ENCODE measurements at places on chromosomes 5 and 9.

DNA sequence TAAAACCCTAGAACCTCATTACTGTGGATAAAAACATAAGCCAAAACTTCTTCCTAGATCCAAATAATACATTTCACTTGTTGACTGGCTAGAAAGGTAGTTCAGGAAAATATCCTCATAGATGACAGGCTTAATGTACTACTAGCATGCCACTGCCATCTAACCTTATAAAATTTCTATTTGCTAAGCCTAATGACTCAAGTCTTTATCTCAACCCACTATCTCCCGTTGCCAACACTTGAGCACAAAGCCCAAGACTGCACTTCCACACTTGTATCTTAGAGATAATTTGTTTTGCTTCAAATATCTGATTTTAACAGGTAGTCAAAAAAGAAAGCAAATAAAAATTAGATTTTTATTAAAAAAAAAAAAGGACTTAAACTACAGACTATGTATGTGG, 42.7 kb downstream of the FBXL17 start:
- DNase-seq = no peak

- no peak for DNase-seq
Measured at GRCh38 chr9:134700636-134701350, 59.2 kb downstream of the COL5A1 start.

DNA sequence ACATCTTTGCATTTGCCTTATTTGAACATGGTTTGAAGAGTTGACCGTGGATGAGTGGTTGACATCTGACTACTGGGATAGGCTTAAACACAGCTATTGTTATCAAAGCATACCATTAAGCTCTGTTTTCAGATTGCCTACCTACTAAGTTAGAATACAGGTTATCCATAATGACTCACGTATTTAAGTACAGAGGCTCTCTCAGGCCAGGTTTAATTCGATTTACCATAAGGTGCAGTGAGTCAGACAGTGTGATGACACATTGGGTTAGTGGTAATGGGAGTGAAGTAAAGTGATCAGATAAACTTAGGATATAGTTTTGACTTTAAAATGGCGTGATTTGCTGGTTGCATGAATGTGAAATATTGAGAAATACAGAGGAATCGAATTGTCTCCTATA, 732.0 kb upstream of the CTNND2 start:
- DNase-seq = no peak

DNA sequence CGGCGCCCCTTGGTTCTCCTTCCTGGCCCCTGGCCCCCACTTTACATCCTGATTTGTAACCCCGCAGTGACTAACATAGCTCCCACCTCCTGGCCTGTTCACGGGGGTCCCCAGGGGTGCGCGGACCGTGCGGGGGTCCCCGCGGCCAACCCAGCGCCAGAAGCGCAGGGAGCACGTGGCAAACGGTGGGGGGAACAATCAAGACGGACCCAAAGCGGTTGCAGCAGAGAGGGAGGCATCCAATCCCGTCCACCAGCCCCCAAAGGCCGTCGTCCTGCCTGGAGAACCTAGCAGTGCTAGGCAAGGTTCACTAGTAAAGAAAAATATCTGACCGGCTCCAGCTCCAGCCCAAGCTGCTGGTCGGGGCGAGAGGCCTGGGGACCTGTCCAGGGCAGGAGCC, 201.5 kb downstream of the AUH start:
- no peak for DNase-seq

DNA sequence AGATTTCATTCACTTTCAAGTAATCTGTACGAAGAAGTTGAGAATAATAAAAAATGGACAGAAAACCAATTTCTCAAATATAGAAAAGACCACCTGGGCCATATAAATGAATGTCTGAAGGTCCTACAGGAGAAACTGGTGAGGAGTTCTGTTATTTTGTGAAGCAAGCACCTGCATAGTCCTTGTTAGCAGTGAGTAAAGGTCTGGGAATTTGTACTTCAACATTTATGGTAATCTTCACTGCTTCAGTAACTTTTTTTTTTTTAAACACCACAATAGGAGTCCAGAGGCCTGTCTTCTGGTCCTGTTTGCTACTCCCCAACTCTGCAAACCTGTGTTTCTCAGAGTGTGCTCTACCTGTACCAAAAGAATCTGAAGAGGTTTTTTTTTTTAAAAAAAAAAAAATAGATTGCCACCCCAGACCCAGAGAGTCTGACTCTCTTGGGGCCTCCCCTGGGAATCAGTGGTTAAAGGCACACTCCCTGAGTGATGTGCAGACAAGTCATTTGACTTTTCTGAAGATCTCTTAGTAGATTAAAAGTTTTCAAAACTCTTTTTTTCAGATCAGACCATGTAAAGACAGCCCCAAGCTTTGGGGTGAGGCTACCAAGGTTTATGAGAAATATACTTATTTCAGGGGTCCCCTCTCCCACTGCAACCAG, 55.5 kb downstream of the FAM81B start:
- no peak for DNase-seq

GRCh38 chr5:73204733-73205132, 31.7 kb downstream of the TMEM174 start:
- peak; percentile 46 for DNase-seq

- DNase-seq = no peak
Measured at GRCh38 chr9:73611032-73611431, 459.4 kb downstream of the ANXA1 start.

GRCh38 chr5:7868427-7868772, 431 bp downstream of the FASTKD3 start:
- peak; percentile 46 for DNase-seq

GRCh38 chr9:95463148-95464060, 53.4 kb downstream of the PTCH1 start:
- no peak for DNase-seq

- no peak for DNase-seq
Measured at GRCh38 chr9:129586685-129587084, 34.2 kb downstream of the C9orf50 start.

DNA sequence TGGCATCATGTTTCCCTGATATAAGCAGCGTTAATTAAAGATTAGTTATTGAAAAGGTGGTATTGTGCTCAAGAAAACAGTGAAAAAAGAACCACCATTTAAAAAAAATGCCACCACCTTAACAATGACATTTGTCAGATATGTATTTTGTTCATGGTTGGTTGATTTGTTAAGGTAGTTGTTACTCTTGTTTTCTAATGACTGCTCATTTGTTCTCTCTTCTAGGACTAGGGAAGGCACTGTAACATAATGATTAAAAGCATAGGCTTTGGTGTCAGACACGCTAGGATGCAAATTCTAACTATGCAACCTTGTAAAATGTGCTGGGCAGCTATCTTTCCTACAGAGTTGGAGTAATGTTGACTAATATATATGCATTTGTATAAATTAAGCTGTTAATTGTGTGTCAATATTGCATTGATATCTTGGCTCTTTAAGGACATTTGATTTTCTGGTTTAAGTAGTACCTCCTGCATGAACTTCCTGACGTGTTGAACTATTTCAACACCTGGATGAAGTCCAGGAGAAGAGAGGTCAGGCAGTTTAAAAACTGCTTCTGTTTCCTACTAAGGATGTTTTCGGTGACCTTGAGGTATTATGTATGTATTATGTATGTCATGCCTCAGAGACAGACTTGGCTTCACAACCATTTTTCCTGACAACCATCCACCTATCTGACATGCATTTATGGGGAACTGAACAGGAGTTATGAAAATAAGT, 77.8 kb downstream of the MUSK start:
- DNase-seq = no peak

DNA sequence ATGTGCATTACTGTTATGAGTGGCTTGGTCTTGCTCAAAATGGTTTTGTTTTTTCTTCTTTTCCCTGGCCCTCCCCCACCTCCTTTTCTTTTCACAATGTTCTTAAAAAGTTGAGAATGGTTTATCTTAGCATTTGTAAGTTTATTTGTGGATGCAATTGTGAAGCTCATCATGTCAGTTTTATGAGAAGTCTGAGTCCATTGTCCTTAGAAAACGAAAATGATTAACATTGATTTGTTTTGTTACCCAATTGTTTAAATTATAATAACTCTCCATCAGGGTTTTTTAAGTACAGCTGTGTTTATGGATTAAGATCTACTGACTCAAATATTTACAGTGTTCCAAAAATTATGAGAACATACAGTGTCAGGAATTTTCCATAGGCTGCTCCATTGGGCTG, 511.3 kb upstream of the PAPPA start:
- no peak for DNase-seq

GRCh38 chr9:76394195-76394959, at the start of gene RFK:
Gene RFK, minus strand, starts transcription at chr9:76394426. Its CDS starts 255 bp downstream, at chr9:76394171.
- DNase-seq = peak; percentile 89

GRCh38 chr9:109020581-109021511, 7.5 kb upstream of the CTNNAL1 start:
- no peak for DNase-seq

DNA sequence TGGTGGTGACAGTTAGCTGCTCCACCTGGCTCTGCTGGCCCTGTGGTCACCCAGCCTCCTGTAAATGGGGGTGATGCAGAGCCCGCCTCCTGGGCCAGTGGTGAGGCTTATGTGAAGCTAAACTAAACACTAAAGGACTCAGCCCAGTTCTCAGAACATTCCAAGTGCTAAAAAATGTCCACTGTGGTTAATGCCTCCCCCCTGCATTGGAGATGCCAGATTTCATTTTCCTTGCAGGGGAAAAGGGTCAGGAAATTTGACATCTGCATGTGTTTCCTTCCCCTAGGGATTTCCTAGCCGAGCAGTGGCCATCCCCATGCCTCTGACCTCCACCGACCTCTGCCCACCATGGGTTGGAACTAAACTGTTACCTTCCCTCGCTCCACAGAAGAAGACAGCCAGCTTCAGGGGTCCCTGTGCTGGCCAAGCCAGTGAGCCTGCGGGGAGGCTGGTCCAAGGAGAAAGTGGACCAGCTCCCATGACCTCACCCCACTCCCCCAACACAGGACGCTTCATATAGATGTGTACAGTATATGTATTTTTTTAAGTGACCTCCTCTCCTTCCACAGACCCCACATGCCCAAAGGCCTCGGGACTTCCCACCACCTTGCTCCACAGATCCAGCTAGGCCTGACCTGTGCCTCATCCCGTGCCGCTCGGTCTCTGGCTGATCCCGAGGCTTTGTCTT, 13.0 kb downstream of the CD74 start:
- DNase-seq = no peak

- no peak for DNase-seq
Measured at GRCh38 chr5:1568201-1568979, 44.6 kb upstream of the LPCAT1 start.

- DNase-seq = no peak
Measured at GRCh38 chr5:40906351-40906751, 2.9 kb upstream of the C7 start.

- no peak for DNase-seq
Measured at GRCh38 chr5:31630931-31631330, 8.0 kb upstream of the PDZD2 start.

GRCh38 chr5:389891-390622, 52.9 kb upstream of the EXOC3 start:
- DNase-seq = no peak

DNA sequence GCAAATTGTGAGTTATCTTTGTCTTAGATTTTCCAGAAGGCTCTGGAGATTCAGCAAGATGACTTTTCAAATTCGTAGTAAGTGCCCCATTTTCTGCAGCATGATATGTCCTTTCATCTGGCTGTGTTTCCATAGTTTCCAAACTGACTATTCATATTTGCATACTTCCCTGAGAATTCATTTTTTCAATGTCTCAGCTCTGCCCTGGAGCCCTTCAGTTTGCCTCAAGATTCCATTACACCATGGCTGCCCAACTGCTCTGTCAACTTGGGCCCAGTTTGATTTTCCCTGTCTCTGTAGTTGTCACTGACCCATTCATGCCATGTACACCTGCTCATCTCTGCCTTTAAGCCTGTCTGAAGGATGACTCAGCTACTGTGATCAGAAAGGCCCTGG, 94.2 kb upstream of the RUSC2 start:
- DNase-seq = no peak

DNA sequence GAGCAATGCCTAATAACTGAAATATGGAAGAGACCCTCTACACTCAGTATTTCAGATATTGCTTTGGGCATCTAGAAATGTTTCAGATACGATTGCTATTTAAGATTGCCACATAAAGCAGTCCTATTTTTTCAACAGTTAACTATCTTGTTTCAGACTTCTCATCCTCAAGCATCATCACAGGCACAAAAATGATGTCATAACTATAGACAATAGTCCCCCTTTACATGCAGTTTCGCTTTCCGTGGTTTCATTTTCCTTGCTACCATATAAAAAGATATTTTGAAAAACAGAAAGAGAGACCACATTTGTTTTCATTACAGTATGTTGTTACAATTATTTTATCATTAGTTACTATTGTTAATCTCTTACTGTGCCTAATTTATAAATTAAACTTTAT, 347.4 kb downstream of the NDUFS4 start:
- DNase-seq = no peak

Data from NCI-H146 (cell line).